ENCODE measurements at places on chromosomes 3 and 15.
A peak's percentile ranks its signal among the peaks of the same experiment; 100 is the strongest.

GRCh38 chr3:117618462-117618861 lies 908.9 kb downstream of the TUSC7 start:
- no peak for DNase-seq

GRCh38 chr15:92853222-92853621 lies 46.9 kb upstream of the CHD2 start:
- no peak for DNase-seq

DNA sequence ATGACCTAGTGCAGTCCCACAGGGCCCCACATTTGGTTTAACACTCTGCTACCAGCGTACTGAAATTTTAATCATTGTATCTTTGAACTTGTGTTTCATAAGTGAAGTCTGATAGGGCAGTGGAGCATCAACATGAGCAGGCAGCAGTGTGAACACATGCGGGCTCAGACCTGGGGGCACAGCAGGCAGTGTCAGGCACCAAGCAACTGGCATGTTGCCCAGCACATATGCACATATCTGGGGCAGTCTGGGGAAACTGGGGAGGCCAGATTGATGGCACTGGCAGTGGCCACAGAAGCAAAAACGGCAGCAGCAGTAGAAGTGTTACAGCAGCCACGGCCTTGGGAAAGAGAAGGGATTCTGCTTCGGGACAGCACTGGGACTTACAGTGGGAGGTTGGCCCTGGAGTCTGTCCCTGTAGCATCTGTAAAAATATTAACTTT lies 353.9 kb upstream of the KCNMB2 start:
- no peak for DNase-seq

- no peak for DNase-seq
Measured at GRCh38 chr3:71554649-71555048, 28.9 kb downstream of the FOXP1 start.

GRCh38 chr15:75985971-75986370 lies 26.3 kb downstream of the NRG4 start:
- DNase-seq, result no peak

DNA sequence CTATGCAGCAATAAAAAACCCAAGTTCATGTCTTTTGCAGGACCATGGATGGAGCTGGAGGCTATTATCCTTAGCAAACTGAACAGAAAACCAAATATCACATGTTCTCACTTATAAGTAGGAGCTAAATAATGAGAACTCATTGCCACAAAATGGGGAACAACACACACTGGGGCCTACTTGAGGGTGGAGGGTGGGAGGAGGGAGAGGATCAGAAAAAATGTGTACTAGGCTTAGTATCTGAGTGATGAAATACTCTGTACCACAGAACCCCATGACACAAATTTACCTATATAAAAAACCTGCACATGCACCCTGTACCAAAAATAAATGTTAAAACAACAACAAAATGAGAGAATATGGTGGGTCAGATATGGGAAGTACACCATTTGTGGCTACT lies 49.6 kb upstream of the AADACL2 start:
- DNase-seq, result no peak

GRCh38 chr15:32781781-32782180 lies 64.0 kb downstream of the GREM1 start:
- no peak for DNase-seq

DNA sequence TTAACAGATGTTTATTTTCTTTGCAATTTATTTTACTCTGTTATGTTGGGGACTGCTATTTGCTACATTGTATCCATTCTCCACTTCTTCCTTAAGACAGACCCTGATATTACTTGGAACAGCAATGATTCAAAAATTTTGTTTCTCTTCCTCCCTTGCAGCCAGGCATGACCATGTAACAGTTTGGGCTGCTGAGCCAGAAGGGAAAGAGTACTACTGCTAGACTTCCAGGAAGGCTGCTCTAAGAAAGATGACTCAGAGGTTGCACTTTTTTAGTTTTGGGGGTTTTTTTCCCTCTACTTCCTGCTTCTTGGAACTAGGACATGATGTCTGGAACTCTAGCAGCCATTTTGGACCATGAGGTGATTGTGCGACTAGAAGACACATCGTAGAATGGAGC lies 10.3 kb downstream of the PRR20G start:
- DNase-seq, result peak; percentile 61

DNA sequence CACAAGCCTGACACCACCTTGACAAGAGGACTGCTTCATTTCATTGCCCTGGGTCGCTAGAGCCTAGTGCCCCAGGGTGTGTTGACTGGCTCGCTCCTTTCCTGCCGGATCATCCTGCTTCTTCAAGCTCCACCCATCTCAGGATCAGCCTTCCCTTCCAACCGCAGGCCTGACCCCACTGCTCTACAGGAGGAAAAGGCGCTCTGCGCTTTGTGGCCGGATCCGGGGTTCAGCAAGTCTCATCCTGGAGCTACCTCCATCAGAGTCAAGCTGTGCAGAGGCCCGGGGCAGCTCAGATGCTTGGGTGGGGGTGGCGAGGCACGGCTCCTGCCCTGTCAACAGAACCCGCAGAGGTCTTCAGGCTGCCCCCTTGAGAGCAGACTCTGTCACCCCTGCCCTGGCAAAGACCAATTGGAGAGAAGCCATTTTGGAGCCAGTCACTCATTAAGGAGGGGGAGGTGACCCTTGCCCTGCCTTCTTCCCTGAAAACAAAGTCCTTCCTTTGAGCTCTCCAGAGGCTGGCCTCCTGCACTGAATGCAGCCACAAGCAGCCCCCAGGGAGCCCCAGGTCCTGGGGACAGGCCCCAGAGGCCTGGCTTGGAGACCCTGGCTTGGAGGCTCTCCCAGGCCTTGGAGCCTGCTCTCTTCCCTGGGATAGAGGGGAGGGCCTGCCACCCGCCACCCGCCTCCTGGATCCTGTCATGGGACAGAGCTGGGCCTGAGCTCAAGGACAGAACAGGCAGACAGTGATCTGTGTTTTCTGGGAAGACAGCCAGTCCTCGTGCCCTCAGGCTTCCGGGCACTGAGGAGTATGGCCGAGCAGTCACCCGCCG lies 80.3 kb downstream of the CPN2 start:
- peak; percentile 51 for DNase-seq

DNA sequence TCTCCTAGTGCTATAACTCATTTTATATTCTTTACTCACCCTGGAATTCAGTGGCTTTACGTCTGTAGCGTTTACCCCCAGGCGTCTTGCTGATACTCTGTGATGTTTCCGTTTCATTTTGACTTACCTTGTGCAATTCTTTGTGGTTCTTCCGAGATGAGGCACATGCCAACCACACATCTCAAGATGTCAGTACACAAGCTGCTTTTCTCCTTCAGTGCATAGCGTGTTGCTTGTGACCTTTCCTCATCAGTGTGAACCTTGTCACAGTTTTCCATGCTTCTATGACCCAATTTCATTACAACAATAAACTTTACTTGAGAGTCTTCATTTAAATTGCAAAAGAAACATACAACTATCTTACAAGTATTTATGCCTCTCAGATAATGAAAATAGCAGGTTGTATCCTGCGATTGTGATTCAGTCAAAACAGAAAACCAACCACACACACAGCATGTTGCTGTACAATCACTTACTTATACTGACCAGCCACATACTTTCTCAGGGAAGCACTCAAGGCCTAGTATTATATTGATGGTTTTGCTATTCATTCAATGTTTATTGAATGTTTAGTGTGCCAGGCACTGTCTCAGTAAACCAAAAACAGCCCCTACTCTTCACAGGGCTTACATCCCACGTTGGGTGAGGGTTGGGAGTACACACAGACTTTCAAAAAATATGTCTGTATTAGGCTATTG lies 4.6 kb upstream of the TBL1XR1 start:
- DNase-seq, result no peak

GRCh38 chr15:91908391-91908790 lies 54.9 kb downstream of the SLCO3A1 start:
- no peak for DNase-seq

DNA sequence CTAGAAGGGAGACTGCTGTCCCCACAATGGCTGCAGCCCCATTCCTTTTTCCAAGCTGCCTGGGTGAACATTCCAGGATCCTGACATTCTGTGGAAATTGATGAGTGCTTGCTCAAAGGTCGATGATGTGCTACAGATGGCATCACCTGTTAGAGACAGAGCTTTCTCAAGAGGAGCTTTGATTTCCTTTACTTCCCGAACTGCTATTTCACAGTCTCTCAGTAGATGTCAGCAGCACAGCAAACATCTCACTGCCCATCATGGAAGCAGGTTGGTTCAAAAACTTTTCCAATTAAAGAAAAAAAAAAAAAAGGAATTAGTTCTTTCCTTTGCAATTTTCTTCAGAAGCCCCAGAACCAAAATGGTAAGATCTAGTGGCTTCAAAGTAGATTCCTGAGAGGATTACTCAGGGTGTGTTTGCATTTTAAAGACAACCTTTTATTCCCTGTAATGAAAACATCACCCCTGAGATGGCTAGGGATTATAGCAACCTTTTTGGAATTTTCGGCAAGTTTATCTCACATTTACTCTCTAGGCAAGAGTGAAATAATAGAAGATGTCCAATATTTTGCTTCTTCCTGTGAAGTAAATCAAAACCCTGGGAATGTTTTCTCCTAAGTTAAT lies 44.8 kb downstream of the POLR2M start:
- DNase-seq, result peak; percentile 49

- no peak for DNase-seq
Measured at GRCh38 chr3:25143356-25144025, 284.6 kb upstream of the RARB start.

- no peak for DNase-seq
Measured at GRCh38 chr3:23991306-23991682, 46.2 kb downstream of the NR1D2 start.

DNA sequence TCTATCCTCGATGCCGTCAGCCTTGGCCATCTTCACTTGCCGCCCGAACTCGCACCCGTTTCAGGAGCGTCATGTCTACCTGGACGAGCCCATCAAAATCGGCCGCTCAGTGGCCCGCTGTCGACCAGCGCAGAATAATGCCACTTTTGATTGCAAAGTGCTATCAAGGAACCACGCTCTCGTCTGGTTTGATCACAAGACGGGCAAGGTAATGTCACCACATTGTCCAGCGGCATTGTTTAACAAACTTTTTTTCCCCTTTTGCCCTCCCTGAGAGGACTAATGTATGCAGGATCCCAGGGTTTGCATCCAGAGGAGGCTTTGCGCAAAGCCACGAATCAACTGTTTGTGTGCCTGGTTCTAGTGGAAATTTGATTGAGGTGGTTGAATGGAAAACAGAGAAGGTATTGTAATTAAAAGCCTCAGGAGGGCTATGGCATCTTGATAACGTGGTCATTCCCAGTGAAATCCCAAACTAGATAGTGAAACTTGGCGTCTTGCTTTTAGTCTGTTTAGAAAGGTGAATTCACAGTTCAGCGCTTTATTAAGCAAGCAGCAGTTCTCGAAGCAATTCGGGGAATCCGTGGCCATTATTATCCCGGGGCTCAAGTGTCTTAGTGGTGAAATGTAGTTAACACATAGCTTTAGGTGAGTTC lies 1.7 kb downstream of the SLMAP start:
- no peak for DNase-seq

DNA sequence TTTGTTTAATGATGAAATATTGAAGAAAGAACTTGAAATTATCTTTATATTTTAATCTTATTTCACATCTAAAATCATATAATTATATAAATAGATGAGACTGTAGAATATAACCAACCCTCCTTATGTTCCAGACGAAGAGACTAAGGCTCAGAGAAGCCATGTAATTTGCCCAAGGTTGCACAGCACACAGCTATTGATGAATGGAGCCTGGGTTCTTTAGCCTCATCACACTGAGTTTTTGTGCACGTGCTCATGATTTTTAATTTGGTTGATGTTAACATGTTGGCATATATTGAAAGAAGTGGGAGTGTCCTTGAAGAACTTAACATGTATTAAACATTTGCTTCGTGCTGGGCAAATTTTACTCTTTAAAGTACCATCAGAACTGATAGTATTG lies 151.6 kb downstream of the FNDC3B start:
- DNase-seq, result no peak

DNA sequence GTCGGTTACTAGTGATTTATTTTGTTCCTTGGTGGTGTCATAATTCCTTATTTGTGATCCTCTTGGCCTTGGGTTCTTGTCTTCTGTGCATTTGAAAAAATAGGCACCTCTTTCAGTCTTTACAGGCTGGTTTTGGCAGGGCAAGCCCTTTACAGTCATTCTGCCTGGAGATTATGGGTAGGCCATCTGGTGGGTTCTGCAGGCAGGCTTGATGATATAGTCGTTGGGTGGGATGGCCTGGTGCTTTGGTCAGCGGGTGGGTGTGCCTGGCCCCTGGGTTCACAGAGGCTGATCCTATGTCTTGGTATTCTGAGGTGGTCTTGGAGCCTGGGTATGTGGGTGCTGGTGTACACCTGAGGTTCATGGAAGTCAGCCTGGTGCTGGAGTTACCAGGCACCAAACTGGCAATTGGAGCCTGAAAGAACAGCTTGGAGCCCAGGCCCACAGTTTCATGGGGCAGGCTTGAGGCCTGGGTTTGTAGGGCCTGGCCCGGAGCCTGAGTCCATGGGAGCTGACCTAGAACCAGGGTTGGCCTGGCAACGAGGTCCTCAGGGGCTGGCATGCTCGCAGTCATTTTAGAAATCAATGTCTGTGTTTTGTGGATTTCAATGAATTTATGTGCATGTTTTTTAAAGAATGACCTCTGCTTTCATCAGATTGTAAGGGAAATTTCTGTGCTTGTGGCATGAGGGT lies 63.3 kb downstream of the DOCK3 start:
- DNase-seq, result no peak

DNA sequence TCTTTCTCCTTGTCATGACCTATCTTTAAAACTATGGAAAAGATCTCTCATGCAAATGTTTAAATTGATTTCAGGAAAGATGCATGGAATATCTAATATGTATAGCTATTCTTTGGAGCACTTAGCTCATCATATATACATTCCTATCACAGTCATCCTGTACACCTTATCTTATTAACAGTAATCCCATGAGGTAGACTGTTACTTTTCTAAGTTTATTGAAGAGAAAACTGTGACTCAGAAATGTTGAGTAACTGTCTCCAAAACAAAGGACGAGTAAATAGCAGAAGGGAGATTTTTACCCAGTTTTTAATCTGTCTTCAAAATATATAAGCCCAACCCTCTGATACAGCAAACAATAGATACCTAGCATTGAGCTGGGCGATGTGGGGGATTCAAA lies 308.3 kb downstream of the GAP43 start:
- no peak for DNase-seq

GRCh38 chr15:67187351-67187854 lies 67.1 kb downstream of the AAGAB start:
- no peak for DNase-seq

DNA sequence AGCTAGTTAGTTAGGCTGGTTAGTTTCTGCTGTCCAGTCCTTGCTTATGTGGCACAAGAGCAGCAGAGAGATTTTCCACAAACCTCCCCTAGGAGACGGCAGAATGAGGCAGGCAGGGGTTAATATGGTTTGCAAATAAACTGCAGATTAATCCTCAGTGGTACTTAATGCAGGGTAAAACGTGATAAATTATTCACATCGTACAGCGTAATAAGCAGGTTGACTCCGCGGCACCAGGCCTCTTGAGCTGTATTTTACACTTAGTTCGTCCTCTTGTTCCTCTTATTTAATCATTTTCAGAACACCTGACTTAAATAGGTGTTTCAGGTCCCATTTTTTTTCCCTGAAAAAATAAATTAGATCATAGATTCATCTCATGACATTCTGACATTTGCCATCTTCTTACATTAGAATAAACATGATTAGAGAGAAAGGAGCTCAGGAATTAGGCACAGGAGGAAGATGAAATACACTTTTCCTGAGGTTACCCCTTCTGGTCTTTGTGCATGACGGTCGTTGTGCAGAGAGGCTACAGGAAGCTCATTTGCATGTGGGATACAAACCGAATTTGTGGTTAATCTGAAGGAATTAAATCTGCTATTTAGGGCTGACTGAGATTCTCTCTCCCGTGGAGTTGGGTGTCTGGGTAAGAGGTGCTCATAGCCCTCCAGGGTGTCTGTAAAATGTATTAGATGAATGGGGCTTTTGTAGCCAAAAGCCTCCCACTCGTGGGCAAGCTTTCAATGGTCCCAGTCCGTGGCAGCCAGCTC lies 27.1 kb upstream of the VPS8 start:
- no peak for DNase-seq

Measured in skin of body (tissue), 3 donors.